GM23338 (cell line): ENCODE measurements at places on chromosomes 5 and 9. TPM values are rescaled to one million over a fixed set of nuclear protein-coding genes. Genes with fewer than 3 reads are reported as not detected.

DNA sequence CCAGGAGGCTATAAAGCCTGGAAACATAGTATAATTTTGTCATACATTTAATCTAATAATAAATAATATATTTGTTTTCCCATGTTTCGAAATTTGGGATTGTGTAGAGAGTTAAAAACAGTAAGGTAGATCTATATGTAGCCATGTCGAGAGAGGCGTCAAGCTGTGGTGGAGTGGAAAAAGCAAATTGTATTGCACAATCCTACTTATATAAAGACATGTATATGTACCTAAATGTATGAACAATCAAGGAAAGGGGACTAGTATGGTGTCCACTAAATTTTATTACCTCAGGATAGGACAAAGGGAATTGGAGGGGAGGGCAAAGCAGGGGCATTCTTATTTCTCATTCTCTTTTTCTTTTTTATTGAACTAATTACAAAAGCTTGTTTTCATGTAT lies 52.0 kb downstream of the GLRA1 start:
- no peak overlapping the region for H3K4me3 ChIP-seq
- H3K4me1 ChIP-seq: no peaks in the 10 kb centered on the region
- no peak for DNase-seq
- H3K36me3 ChIP-seq: no peaks in the 10 kb centered on the region
- H3K27me3 ChIP-seq: no peaks in the 10 kb centered on the region
- H3K27ac ChIP-seq: no peak overlapping the region

GRCh38 chr9:69122549-69123141 lies 51.4 kb upstream of the TJP2 start:
- H3K27me3 ChIP-seq: no peaks in the 10 kb centered on the region
- peak; percentile 82 for DNase-seq
- peak overlapping the region; percentile 100 for H3K27ac ChIP-seq
- no peaks in the 10 kb centered on the region for H3K36me3 ChIP-seq
- H3K4me1 ChIP-seq: peaks cover 9% of the 10 kb centered on the region
- H3K4me3 ChIP-seq: peak overlapping the region; percentile 86

GRCh38 chr9:110224583-110224982 lies 16.6 kb upstream of the C9orf152 start:
- H3K4me3 ChIP-seq: no peak overlapping the region
- no peaks in the 10 kb centered on the region for H3K36me3 ChIP-seq
- H3K27ac ChIP-seq: no peak overlapping the region
- DNase-seq: peak; percentile 36
- H3K27me3 ChIP-seq: no peaks in the 10 kb centered on the region

GRCh38 chr5:73118391-73118973 lies 1.9 kb upstream of the TMEM171 start:
- H3K27me3 ChIP-seq: peaks cover 56% of the 10 kb centered on the region
- H3K36me3 ChIP-seq: no peaks in the 10 kb centered on the region
- DNase-seq: no peak
- peaks cover 11% of the 10 kb centered on the region; the same call in 1 of the 2 replicates for H3K4me1 ChIP-seq

DNA sequence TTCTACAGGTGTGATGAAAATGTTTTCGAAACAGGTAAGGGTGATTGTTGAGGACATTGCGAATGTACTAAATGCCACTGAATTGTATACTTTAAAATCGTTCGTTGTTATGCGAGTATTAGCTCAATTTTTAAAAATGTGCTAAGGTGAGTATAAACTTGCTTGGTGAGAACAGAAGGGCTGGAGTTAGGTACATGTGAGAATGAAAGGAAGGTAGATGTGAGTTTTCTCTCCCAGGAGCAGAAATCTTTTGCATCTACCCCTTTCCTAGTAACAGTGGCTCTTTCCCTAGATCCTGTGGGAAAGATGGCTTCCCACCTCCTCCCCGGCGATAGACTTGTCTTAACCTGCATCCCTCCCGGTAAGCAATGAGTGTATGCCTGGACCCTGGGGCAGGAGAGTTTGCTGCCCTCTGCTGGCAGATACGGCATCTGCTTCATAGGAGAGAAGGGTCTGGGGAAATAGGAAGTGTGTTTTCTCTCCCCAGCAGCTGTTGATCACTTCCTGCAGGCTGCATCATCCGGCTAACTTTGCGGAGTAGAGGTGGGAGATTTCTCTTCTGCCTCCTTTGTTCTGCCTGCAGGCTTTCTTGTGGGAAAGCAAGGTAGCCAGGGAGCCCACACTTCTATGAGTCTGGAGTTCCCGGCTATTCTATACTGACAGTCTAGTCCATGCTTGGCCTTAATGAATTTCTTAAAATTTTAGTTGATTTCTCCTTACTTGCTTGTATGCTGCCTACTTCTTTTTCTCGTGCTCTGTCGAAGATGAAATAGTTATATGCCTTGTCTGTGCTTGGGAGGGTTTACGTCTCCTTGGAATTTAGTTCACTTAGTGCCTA lies 373.3 kb upstream of the SEMA6A start:
- peak; percentile 94 for DNase-seq
- no peaks in the 10 kb centered on the region for H3K27me3 ChIP-seq
- H3K4me3 ChIP-seq: no peak overlapping the region
- H3K4me1 ChIP-seq: peaks cover 40% of the 10 kb centered on the region
- peak overlapping the region; percentile 87 for H3K27ac ChIP-seq

DNA sequence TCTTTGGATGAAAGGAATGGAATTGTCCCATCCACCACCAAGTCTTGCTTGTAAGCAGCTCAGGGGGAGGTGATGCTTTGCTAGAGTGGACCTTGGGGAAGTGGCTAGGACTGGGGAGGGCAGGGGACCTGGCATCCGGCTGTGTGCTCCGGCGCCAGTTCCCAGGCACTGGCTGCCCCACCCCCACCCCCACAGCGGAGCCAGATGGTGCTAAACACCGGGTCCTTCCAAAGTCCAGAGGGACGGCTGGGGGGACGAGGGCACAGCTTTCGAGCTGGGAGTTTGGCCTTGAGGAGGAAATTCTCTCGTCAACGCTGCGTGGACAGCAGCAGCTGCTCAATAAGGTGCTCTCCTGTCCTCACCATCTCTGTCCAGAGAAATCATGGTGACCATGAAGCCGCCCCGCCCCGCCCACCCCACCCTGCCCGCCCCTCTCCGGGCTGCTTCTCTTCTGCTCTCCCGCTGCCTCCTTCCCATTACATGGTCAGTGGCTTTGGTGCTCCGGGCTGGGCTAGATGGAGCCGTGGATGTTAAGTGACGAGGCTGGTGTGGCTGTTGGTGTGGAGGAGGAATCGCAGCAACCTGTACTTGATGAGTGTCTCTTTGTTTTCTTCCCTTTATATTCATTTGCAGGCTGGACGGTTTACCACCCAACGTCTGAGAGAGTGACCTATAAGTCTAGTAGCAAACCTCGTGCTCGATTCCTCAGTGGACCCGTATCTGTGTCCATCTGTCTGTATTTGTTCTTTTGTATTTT lies 115.7 kb downstream of the WNK2 start:
- H3K27ac ChIP-seq: no peak overlapping the region
- H3K27me3 ChIP-seq: no peaks in the 10 kb centered on the region
- no peak overlapping the region for H3K4me3 ChIP-seq
- H3K36me3 ChIP-seq: no peaks in the 10 kb centered on the region
- H3K4me1 ChIP-seq: no peaks in the 10 kb centered on the region

DNA sequence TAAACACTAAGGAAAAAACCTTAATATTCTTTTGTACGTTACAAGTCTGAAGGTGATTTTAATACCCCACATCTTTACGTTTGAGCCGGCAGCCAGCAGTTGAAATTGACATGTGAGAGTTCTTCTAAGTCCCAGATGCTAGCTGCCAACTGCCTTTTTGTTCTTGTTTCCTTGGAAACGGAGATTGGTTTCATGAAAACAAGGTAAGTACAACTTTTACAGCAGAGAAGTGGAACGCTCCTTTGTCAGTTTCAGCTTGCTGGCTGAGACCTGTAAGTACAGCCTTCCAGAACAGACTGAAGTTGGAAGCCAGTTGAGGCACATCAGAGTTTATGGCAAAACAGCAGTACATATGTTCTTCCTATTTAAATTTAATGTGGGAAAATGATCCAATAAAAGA lies 1018.4 kb upstream of the ARRDC3 start:
- H3K36me3 ChIP-seq: no peaks in the 10 kb centered on the region
- no peak overlapping the region for H3K4me3 ChIP-seq
- H3K4me1 ChIP-seq: no peaks in the 10 kb centered on the region

GRCh38 chr9:121364077-121364476 lies 6.0 kb downstream of the STOM start:
- peaks cover 20% of the 10 kb centered on the region for H3K4me1 ChIP-seq
- no peak for DNase-seq
- H3K27ac ChIP-seq: no peak overlapping the region
- no peak overlapping the region for H3K4me3 ChIP-seq
- H3K27me3 ChIP-seq: peaks cover 5% of the 10 kb centered on the region
- no peaks in the 10 kb centered on the region for H3K36me3 ChIP-seq

- H3K27ac ChIP-seq: no peak overlapping the region
- peaks cover 7% of the 10 kb centered on the region; the same call in 1 of the 2 replicates for H3K4me1 ChIP-seq
- peak overlapping the region; percentile 87 for H3K4me3 ChIP-seq
These were observed 1.3 kb downstream of the NPDC1 start for GRCh38 chr9:137044502-137045177.

DNA sequence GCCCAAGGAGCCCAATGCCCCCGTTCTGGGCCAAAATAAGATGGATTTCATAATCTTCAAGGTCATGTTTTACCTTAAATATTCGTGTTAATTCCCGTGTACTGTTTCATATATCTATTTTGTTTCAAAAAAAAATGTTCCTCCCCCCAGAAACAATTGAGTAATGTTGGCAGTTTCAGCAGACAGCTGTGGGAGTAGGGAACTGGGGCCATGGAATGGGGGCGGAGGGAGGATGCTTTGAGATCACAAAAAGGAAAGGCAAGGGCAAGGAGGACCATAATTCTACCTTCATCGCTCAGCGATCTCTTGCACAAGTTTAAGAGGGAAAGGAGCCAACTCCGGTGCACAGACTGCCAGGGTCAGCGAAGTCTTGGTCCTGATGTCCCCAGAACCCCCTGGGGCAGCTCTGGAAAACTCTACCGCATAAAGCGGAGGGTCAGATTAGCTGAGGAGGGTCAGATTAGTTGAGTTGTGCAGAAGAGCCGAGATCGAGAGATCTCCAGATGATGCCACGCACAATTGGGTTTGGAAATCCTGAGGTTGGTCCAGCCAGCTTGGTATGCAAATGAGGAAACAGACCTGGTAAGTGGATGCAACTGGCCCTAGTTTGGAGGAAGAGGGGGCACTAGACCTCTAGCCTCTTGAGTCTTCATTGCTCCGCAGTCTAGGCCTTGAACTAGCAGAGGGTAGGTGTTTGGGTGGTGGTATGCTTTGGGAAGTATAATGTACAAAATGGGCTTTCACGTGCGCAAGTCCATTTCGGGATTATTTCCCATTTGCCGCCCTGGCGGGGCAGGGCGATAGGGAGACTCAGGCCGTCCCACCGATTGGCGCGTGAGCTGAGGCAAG lies 24.0 kb downstream of the CDKN2A start:
- no peak overlapping the region for H3K27ac ChIP-seq
- peak overlapping the region; percentile 43; the same call in 1 of the 2 replicates for H3K4me3 ChIP-seq
- DNase-seq: peak; percentile 44
- peaks cover 100% of the 10 kb centered on the region for H3K27me3 ChIP-seq
- H3K4me1 ChIP-seq: peaks cover 51% of the 10 kb centered on the region

DNA sequence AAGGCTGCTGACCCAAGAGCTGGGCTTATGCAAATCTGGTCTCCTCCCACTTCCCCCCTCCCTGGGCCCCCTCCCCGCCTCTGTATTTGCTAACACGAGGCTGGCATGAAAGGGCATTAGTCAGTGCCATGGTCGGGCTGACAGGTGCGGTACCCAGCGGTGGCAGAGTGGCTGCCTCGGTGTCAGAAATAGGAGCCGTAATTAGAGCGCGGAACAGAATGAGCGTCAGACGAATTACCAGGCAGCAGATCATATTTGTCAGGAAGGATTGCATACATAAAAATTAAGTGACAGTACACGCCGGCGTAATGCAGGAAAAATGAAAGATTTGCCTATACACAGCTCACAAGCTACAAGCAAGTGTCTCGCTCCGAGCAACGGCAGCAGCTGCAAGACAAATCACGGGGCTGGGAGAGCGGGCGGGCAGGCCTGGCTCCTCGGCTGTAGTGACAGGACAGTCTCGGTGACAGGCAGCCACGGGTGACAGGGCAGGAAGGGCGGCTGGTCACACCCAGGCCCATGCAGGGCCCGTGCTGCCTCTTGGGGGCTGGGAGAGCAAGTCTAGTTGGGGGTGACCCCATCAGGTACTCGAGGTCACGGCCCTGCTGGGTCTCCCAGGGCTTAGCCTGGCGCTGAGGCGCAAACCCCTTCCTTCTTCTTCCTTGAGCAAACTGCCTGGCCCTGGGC lies 72.4 kb downstream of the NEK6 start:
- H3K27ac ChIP-seq: no peak overlapping the region
- no peak overlapping the region for H3K4me3 ChIP-seq
- H3K27me3 ChIP-seq: no peaks in the 10 kb centered on the region
- no peaks in the 10 kb centered on the region for H3K4me1 ChIP-seq
- H3K36me3 ChIP-seq: no peaks in the 10 kb centered on the region

- peaks cover 5% of the 10 kb centered on the region for H3K4me1 ChIP-seq
- H3K4me3 ChIP-seq: no peak overlapping the region
- H3K27me3 ChIP-seq: no peaks in the 10 kb centered on the region
- H3K27ac ChIP-seq: no peak overlapping the region
- H3K36me3 ChIP-seq: peaks cover 19% of the 10 kb centered on the region; the same call in 1 of the 2 replicates
These were observed 3.4 kb downstream of the GFM2 start for GRCh38 chr5:74763504-74763903.

DNA sequence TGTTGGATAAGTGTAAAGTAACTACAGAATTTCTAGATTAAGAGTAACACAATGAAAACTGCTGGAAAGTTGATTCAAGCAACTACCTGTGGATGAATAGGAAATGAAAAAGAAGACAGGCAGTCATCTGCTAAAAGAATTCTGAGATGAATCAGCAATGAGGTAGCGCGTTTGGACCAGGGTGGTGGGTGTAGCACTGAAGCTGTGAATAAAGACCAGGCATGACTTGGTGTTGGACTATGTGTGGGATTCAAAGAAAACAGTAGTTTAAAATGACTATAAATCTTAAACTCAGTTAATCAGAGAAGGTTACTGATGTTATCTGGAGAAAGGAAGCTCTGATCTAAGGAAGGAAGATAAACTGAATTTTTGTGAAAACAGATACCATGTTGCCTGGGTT lies 159.8 kb downstream of the FBN2 start:
- no peaks in the 10 kb centered on the region for H3K36me3 ChIP-seq
- H3K4me1 ChIP-seq: no peaks in the 10 kb centered on the region
- no peak overlapping the region for H3K4me3 ChIP-seq
- H3K27me3 ChIP-seq: no peaks in the 10 kb centered on the region

Gene TAF11L5
- not detected in 2 replicates for total RNA-seq

Gene FAM151B
- total RNA-seq: 3.1 TPM in 1 of 2 replicates, not detected in the other

Gene KLF4
- total RNA-seq: 26.8 and 29.8 TPM in 2 replicates

Gene ENTREP1
- 10.0 and 11.6 TPM in 2 replicates for total RNA-seq

Gene COL5A1
- total RNA-seq: 12.3 and 13.1 TPM in 2 replicates

Gene PCDHGA10
- total RNA-seq: 3.4 and 6.5 TPM in 2 replicates

Gene IL7R
- total RNA-seq: not detected in 2 replicates

Gene PKD2L2
- not detected in 2 replicates for total RNA-seq
